GM13977 (cell line): ENCODE measurements at places on chromosomes 7 and 10.

GRCh38 chr7:98075801-98076200, 30.9 kb upstream of the LMTK2 start:
- DNase-seq = no peak

DNA sequence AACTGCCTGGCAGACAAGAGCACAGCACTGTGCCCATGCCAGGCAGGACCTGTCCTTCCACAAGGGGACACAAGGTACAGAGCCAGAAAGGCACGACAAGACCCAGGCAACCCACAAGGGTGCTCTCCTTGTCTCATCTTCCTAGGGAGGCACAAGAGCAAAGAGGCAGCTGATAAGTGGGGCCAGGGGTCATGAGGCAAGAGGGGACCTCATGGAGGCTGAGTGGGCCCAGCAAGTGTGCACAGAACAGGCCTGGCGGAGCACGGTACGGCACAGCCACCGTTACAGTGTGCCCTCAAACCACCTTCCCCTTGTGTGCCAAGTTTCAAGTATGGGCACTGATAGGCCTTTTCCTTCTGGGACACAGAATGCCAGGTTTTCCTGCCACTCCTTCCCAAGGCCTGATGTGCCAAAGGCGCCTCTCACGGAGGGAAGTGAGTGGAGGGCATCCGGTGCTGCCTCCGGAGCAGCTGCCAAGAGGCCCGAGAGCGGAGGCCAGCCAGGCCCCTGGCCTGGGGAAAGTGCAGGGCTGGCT, 75.6 kb downstream of the FAM53B start:
- DNase-seq = no peak

DNA sequence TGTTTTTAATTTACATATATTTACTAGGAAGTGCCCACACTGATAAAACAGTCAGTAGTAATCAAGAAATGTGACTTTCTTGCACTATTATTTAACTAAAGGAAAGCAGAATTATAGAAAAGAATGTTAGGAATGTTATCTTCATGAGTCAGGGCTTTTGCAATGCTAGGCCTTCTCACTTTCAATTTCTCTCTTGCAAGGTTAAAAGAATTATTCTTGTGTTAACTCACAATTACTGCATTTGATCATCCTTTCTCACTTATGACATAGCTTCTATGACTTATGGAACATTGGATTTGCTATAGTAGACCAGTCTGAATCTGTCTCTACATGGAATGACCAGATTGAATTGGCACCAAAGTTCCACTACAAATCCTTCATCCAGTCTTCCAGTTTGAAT, 192.4 kb downstream of the SDK1 start:
- DNase-seq = no peak

DNA sequence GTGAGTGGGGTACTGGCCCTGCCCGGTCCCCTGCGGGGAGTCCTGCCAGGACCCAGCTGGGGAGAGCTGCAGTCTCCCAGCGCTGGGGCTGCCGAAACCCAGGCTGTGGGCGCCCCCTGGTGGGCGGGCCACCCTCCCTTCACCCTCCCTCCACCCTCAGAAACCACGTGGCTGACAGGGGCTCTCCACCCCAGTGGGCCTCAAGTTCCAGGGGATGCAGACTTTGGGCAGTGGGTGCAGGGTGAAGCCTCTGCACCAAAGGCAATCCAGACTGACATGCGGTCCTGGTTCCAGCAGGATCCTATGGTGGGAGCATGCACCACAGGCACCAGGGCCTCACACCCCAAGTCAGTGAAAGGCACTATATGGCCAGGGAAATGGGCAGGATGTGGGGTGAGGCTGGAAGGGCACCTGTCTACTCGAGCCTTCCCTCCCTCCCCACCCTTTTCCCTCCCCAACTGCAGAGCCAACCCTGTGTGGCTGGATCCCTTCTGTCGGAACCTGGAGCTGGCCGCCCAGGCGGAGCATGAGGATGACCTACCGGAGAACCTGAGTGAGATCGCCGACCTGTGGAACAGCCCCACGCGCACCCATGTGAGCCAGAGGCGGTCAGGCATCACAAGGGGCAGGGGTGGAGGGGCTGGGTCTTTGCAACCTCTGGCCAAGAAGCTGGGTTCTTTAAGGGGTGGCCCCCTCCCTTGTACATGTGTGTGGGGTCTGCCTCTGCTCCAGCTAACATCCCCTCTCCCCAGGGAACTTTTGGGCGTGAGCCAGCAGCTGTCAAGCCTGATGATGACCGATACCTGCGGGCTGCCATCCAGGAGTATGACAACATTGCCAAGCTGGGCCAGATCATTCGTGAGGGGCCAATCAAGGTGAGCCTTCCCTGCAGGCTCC, 38.8 kb downstream of the PSAP start:
- peak; percentile 88 for DNase-seq

GRCh38 chr10:54415483-54415882, 385.5 kb downstream of the PCDH15 start:
- DNase-seq = no peak

DNA sequence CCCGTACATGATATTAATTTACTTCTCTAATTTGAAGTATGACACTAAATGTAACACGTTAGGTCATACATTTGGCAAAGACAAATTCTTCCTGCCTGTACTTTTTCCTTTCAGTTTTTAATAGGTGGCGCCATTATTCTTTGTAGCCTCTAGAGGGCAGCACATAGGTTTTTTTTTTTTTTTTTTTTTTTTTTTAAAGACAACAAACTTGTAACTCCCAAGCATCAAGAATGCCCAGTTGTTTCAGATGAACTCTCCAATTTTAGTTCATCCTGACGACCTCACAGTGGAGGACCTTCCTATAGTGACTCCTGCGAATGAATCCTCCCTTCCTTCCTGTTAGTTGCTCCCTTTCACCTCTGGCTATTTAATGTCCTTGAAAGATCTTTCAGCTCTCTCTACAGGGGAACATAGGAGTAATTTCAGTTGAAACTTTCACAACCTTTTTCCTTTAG, 139.3 kb upstream of the HDAC9 start:
- peak; percentile 16 for DNase-seq

DNA sequence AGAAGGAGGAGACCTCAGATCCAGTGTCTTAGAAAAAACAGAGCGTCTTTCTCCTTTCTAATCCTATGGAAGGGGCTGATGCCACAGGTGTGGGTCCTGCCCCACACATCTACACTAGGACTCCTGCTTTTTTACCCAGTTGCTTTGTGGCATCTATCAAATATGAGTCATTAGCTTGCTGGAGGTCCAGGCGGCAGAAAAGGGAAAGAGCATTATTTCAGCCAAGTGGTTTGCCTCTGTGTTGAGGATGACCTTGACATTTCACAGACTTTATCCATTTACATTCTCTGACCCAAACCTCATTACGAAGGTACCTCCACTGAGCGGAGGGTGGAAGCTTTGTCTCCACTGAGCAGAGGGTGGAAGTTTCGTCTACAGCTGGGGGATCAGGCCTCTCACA, 308.4 kb upstream of the KLF6 start:
- DNase-seq = no peak

- DNase-seq = no peak
These were observed 16.3 kb downstream of the AKR1D1 start for GRCh38 chr7:138092486-138093028.

- DNase-seq = no peak
These were observed 100.9 kb upstream of the TAS2R16 start for GRCh38 chr7:123096434-123096833.

- no peak for DNase-seq
These were observed 181.8 kb downstream of the LRRTM3 start for GRCh38 chr10:67107670-67108069.

- DNase-seq = no peak
These were observed 147.7 kb downstream of the UBE2H start for GRCh38 chr7:129804890-129805719.

GRCh38 chr10:3040069-3040468, 27.3 kb upstream of the PFKP start:
- no peak for DNase-seq

GRCh38 chr10:67802767-67803538, 35.0 kb downstream of the DNAJC12 start:
- no peak for DNase-seq

DNA sequence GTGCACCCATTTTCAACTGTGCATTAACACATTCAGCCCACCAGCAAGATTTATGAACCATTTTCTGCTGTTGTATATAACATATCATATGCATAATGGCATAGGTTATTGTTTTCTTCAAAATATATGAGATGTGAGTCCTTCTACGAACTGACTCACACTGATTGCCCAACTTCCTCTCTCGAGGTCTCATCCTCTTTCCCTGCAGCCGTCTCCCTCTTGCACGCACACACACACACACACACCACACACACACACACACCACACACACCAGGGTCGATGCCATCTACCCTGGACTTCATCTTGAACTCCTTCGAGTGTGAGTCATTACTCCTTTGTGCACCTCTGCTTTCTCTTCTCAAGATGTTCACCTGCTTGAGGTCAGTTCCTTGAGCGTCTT, 36.7 kb downstream of the EGFR start:
- no peak for DNase-seq

GRCh38 chr10:100901051-100901450, 11.7 kb upstream of the SLF2 start:
- DNase-seq = no peak

DNA sequence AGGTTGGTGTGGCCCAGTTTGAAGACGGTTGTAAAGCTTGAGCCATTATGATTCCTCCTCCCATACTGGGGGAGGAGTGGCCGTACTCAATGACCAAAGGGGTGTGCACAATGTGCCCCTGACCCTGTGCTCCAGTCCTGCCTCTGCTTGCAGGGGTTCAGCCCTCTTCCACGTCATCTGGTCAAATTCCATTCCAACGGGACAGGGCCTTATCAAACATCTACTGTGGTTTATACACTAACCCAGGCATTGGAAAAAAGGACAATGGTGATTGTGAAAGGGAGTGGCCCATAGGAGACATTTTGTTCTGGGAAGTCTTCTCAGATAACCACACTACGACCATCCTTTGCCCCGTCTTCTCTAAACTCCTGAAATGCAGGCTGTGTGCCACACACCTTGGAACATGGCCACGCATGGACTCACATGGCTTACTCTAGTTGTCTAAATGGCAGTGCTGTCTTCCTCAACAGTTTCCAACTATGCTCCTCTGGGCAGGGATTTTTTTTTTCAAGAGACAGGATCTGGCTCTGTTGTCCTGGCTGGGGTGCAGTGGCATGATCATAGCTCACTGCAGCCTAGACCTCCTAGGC, 103.0 kb downstream of the JCAD start:
- no peak for DNase-seq

- no peak for DNase-seq
These were observed 256.4 kb downstream of the ABCA13 start for GRCh38 chr7:48427671-48428070.

GRCh38 chr7:16685535-16685934, 39.6 kb downstream of the BZW2 start:
- no peak for DNase-seq

DNA sequence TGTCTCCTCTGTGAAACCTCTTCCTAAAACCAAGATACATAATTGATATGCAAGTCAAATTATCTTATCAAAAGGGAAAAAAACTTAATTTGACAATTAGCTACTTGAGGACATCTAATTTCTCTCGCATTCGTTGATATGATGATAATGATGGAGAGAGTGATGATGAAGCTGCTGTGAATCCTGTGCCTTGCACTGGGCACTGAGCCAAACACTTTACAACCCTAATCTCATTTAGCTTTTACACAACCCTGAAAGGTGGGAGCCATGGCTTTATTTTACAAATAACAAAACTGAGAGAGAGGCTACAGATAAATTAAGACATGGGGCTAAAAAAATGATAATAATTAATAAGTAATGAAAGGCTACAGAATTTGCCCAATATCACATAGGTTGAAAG, 176.0 kb downstream of the NOC3L start:
- no peak for DNase-seq

DNA sequence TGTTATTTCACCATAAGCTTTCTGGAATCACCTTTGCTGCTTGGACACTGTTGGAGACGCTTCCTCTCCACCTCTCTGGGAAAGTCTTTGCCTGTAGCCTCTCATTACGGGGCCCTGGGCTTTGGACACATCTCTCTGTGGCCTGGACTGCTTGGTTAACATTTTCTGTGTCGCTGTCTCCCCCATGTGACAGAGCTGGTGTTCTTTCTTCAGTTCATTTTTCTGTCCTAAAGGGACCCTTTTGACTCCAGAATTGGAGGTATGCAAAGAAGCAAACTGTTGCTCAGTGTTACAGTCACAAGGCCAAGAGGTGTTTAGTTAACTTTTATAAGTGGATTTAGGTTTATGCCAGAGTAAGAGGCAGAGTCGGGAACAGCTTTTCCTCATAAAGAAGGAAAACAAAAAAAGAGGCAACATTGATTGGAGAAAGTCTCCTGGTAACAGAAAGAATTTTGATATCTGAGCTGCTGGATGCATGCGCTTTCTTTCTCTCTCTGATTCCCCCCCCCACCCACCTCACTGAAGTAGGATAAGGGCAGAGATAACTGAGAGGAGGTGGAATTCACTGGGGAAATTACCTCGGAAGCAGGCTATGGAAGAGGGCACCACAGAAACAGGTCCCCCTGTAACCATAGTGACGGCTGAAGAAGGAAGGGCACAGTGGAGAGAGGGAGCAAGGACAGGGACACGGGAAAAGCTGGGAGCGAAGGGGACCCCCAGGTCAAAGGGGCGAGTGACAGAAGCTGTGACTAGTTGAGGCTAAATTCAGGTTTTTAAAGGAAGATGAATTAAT, 57.8 kb downstream of the LGI1 start:
- no peak for DNase-seq

DNA sequence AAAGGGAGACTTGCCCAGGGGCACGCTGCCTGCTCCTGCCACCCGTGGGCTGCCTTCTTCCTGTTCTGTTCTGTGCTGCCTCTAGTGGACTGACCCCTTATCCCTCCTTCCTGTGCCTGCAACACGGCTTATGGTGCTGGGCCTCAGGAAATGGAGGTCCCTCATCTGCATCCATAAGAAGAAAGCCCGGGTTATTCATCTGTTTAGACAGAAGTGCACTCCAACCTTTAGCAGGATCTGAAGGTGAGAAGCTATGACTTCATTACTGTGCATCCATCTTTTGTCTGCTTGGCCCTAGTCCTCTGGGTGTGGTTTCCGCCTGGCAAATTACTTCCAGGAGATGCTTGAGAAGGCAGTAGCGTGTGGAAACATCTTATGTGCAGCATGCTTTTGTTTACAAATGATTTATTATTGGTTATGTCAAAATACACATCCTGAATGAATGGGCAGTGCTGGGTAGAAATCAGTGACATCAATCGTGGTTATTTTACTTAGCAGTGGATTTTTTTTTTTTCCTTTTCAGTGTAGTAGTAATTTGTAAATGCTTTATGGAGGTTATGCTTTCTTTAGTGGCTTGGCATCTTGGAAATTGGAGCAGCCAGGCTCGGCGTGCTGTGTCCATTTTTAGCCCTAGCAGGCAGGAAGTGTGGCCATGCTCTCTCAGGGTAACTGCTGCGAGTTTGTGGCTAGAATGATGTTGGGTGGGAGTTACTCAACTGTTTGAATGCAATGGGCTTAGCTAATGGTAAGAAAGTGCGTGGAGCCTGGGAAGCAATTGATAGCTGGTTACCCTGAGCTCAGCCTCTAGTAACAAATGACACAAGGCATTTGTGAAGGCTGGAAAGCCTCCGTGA, 12.7 kb downstream of the PTPRE start:
- DNase-seq = no peak

GRCh38 chr7:82345886-82346285, 97.7 kb downstream of the CACNA2D1 start:
- no peak for DNase-seq

- DNase-seq = no peak
These were observed 39.6 kb upstream of the ATP6V0A4 start for GRCh38 chr7:138837627-138838026.

GRCh38 chr7:128860158-128861073, 2.2 kb upstream of the ATP6V1F start:
- DNase-seq = no peak

GRCh38 chr7:30906515-30907240, 5.0 kb upstream of the AQP1 start:
- no peak for DNase-seq
